ENCODE measurements at places on chromosomes 5 and 9.

- no peak overlapping the region for H3K27ac ChIP-seq
- no peaks in the 10 kb centered on the region for H3K4me1 ChIP-seq
- no peak overlapping the region for H3K4me3 ChIP-seq
- no peaks in the 10 kb centered on the region for H3K27me3 ChIP-seq
- no peak for DNase-seq
- no peaks in the 10 kb centered on the region for H3K36me3 ChIP-seq
Observed at GRCh38 chr5:128844354-128844923, 120.8 kb upstream of the SLC27A6 start.

DNA sequence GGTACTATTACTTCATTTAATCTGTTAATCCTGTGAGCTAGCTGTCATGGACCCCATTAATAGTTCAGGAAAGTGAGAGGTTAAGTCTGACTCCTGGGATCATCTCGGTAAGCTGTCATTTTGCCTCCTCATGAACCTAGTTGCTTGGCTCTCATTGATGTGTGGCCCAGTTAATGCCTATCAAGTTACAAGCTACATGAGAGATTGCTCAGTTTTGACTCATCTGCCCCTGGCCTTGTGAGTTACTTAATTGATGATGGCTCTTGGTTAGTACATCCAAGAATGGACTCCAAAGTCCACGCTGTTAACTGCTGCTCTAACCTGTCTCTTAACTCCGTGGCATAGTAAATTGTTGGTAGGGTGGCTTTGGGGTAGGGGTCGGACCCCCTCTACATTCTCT lies 23.9 kb downstream of the LARP1 start:
- H3K4me1 ChIP-seq, result peaks cover 59% of the 10 kb centered on the region
- no peak overlapping the region for H3K27ac ChIP-seq
- DNase-seq, result no peak
- H3K4me3 ChIP-seq, result no peak overlapping the region
- H3K27me3 ChIP-seq, result no peaks in the 10 kb centered on the region

- no peaks in the 10 kb centered on the region for H3K27me3 ChIP-seq
- H3K4me3 ChIP-seq, result no peak overlapping the region
- H3K27ac ChIP-seq, result no peak overlapping the region
- DNase-seq, result no peak
Observed at GRCh38 chr5:38339446-38339845, 81.1 kb downstream of the EGFLAM start.

DNA sequence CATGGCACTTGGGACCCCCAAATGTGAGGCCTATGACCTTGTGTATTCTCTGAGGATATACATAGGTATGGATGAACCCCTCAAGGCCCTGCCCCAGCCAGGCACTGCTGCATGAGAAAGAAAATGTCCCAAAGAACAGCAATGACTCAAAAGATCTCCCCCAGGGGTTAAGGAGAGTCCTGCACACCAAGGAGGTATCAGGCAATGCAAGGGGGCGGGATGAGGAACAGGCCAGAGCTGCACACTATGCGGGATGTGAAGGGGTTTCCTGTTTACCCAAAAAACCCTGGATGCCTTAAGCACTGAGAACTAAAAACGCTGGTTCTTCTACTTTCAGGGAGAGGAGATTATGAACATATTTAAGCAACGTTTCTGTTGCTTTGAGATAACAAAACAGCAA lies 3.4 kb downstream of the RAPGEF1 start:
- no peaks in the 10 kb centered on the region for H3K27me3 ChIP-seq
- no peaks in the 10 kb centered on the region for H3K36me3 ChIP-seq
- peak overlapping the region; percentile 97 for H3K27ac ChIP-seq
- H3K4me1 ChIP-seq, result peaks cover 74% of the 10 kb centered on the region
- DNase-seq, result no peak
- peak overlapping the region; percentile 75 for H3K4me3 ChIP-seq

GRCh38 chr5:114390431-114390830 lies 28.6 kb downstream of the KCNN2 start:
- no peak overlapping the region for H3K27ac ChIP-seq
- H3K4me3 ChIP-seq, result no peak overlapping the region
- no peaks in the 10 kb centered on the region for H3K4me1 ChIP-seq
- H3K27me3 ChIP-seq, result no peaks in the 10 kb centered on the region

- DNase-seq, result no peak
- H3K36me3 ChIP-seq, result no peaks in the 10 kb centered on the region
- H3K27me3 ChIP-seq, result no peaks in the 10 kb centered on the region
- H3K27ac ChIP-seq, result no peak overlapping the region
- no peak overlapping the region for H3K4me3 ChIP-seq
- no peaks in the 10 kb centered on the region for H3K4me1 ChIP-seq
Observed at GRCh38 chr9:91285729-91286353, 75.9 kb downstream of the AUH start.

DNA sequence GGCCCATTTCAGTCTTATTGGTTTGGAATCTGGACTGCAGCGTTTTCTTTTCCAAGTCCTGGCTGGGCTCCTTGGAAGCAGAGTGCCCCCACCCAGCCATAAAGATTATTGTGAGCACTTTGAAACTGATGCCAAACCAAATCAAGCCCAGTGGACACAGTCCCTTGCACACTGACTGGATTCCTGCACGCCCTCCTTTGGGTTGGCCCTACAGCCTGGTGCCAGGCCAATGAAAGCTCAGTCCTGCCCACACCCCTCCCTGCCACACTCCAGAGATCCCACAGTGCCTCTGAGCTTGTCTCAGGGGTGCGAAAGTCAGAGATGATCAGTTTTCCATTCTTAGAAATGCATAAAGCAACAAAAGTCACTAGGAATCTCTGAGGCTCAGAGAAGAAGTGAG lies 181.9 kb downstream of the CETN3 start:
- no peaks in the 10 kb centered on the region for H3K27me3 ChIP-seq
- H3K27ac ChIP-seq, result no peak overlapping the region
- H3K36me3 ChIP-seq, result no peaks in the 10 kb centered on the region
- H3K4me1 ChIP-seq, result no peaks in the 10 kb centered on the region
- H3K4me3 ChIP-seq, result no peak overlapping the region

- no peaks in the 10 kb centered on the region for H3K27me3 ChIP-seq
- no peaks in the 10 kb centered on the region for H3K36me3 ChIP-seq
- peak overlapping the region; percentile 48 for H3K27ac ChIP-seq
Observed at GRCh38 chr5:149153751-149154610, 12.7 kb downstream of the ABLIM3 start.

DNA sequence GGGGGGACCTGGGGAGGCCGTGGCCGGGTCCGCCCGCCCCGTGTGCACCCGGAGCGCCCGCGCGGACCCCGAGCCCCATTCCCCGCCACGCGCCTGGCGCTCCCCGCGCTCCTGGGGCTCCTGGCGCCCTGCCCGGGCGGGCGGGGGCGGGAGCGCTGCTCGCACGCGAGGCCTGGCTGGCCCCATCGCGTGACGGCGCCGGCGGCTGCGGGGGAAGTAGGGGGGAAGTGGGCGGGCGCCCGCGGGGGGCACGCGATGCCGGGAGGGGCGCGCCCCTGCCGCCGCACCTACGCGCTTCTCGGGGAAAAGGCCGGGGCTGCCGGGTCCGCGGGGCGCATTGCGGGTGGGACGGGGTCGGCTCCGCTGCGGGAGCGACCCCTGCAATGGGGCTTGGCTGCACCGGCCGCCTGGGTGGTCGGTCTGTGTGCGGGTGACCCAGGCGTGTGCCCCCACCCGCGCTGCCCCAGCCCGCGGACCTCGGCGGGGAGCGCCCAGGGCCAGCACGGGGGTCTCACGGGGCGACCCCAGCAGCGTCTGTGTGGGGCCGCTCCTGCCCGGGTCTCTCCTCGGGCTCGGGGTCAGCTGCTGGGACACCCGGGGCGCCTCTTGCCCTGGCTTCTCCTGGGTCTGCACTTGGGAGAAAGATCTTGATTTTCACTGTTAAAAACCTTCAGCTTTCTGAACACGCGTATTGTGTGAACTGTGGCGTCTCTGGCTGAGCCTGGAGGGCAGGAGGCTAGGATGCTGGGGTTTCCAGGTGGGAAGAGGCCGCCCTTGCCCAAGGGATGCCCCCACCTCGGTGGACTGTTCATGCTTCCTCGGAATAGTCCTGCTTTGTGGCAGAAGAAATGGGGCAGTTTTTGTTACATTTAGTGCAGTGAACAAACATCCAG lies 52.4 kb downstream of the AHRR start:
- peaks cover 22% of the 10 kb centered on the region for H3K4me1 ChIP-seq
- peak overlapping the region; percentile 30 for H3K4me3 ChIP-seq
- H3K27me3 ChIP-seq, result no peaks in the 10 kb centered on the region
- no peak overlapping the region for H3K27ac ChIP-seq
- H3K36me3 ChIP-seq, result no peaks in the 10 kb centered on the region
- DNase-seq, result peak; percentile 43

- no peak overlapping the region for H3K4me3 ChIP-seq
- no peak for DNase-seq
- no peaks in the 10 kb centered on the region for H3K36me3 ChIP-seq
- H3K4me1 ChIP-seq, result no peaks in the 10 kb centered on the region
Observed at GRCh38 chr5:96487859-96488258, 54.8 kb upstream of the PCSK1 start.

- no peaks in the 10 kb centered on the region for H3K27me3 ChIP-seq
- no peak overlapping the region for H3K27ac ChIP-seq
- no peak overlapping the region for H3K4me3 ChIP-seq
Observed at GRCh38 chr5:179762079-179762780, 29.6 kb downstream of the MAML1 start.

GRCh38 chr5:181109489-181110013 lies 21.4 kb downstream of the OR2V1 start:
- no peaks in the 10 kb centered on the region for H3K27me3 ChIP-seq
- no peak overlapping the region for H3K4me3 ChIP-seq
- no peak overlapping the region for H3K27ac ChIP-seq
- no peak for DNase-seq

DNA sequence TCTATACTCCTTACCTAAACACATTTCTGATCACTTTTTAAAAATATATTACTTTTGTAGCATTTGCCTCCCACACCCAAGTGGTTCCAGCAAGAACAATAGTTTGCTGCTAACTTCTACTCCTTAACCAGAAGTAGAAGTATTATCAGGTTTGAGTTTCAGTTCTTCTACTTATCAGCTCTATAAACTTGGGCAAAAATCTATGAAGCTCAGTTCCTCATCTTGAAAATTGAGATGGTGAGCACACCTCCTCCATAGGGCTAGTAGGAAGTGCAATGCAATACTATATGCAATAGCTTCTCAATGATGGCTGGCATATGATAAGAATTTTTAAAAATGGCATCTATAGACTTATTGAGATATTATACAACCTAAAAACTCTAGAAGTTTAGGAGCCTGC lies 283.7 kb downstream of the TLR4 start:
- H3K27me3 ChIP-seq, result no peaks in the 10 kb centered on the region
- no peaks in the 10 kb centered on the region for H3K36me3 ChIP-seq
- H3K4me3 ChIP-seq, result no peak overlapping the region
- DNase-seq, result no peak
- no peaks in the 10 kb centered on the region for H3K4me1 ChIP-seq

DNA sequence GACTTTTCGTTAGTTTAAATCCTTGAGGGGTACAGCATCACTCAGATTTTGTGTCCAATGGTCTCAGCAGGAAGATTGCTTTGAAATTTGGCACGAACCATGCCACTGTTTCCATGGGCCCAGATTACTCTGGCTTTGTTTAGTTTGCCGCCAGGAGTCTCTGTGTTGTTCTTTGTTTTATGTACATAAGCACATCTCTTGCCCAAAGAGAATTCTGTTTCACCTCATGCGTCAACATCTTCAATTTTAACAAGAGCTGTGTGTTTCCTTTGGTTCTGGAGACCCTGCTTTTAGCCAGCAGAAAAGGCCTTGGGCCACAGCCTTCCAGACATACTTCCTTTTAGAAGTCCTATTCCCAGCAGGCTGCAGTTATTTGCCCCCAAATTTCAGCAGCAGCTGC lies 62.4 kb downstream of the TNPO1 start:
- H3K36me3 ChIP-seq, result peaks cover 8% of the 10 kb centered on the region
- no peak for DNase-seq
- no peak overlapping the region for H3K4me3 ChIP-seq
- H3K27ac ChIP-seq, result no peak overlapping the region
- no peaks in the 10 kb centered on the region for H3K4me1 ChIP-seq
- no peaks in the 10 kb centered on the region for H3K27me3 ChIP-seq

DNA sequence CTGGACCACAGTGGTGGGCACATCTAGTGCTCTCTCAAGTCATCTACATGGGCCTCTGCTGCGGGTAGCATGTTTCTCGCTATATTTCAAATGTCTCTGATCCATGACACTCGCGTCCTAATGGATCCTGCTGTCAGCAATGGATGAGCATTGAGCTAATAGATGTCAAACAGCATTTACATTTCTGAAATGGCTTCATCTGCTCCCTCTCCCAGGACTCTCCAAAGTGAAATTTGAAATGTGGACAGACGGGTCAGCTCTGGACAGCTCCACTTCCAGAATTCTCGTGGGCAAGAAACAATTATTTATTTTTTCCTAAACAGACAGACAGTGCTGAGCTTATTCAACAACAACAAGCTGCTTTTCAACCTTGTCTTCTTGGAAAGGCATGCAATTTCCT lies 58.1 kb downstream of the FSTL4 start:
- H3K27me3 ChIP-seq, result no peaks in the 10 kb centered on the region
- no peaks in the 10 kb centered on the region for H3K4me1 ChIP-seq
- no peak overlapping the region for H3K27ac ChIP-seq
- H3K36me3 ChIP-seq, result no peaks in the 10 kb centered on the region
- no peak overlapping the region for H3K4me3 ChIP-seq
- DNase-seq, result no peak

DNA sequence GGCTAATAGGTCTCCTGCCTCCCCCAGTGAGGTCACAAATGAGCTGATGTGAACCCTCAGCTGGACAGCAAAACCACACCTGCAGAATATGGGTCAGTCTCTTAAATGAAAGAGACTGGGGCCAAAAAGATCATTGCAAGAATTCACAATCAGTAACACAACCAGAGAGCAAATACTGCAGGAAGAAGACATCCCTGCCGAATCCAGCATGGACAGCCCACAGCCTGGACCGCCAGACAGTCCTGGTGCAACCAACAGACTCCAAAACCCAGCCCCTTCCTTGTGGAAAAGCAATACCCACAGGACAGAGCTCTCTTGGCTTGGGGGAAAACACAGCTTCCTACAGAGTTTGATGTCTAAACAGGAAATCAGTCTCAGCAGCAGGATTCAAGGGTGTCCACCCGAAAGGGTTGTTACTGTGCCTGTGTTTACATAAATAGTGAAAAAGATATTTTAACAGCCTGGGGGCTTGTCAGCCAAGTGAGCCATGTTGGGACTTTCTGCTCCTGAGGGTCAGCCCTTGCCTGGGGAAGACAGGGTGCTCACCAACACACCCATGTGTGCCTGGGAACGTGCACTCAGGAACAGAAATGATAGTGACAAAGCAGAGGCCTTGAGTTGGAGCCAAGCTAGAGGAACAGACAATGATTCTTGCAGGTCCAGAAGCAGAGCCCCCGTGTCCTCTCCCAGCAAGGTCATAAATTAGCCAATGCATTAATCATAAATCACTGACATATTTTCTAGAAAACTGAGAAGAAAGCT lies 106.2 kb downstream of the SEMA5A start:
- no peak overlapping the region for H3K27ac ChIP-seq
- DNase-seq, result no peak
- H3K27me3 ChIP-seq, result no peaks in the 10 kb centered on the region
- H3K36me3 ChIP-seq, result no peaks in the 10 kb centered on the region
- H3K4me3 ChIP-seq, result no peak overlapping the region
